ENCODE measurements at places on chromosomes 2 and 18.

GRCh38 chr18:2641638-2642037, 13.9 kb upstream of the SMCHD1 start:
- peak overlapping the region; percentile 27 for H3K4me3 ChIP-seq
- no peaks in the 10 kb centered on the region for H3K27me3 ChIP-seq
- H3K27ac ChIP-seq: peak overlapping the region; percentile 87
- peaks cover 44% of the 10 kb centered on the region for H3K4me1 ChIP-seq
- peaks cover 12% of the 10 kb centered on the region for H3K36me3 ChIP-seq

DNA sequence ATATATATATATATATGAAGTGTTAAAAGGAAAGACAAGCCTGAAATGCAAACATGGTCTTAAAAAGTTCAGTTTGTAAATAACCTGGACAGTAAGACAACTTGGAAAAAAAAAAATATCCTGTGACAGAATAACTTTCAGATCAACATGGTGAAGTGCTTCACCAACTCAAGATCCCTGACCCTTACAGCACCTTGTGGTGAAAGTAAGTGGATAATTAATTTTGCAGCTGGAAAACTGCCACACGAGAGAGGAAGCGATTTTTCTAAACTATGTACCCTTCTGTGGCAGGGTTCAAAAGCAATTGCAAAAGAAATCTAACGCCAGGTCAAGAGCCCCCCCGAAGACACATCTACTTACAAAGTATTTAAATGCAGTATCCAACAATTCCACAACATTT, 95.8 kb downstream of the PAX3 start:
- H3K36me3 ChIP-seq: no peaks in the 10 kb centered on the region
- H3K27ac ChIP-seq: no peak overlapping the region
- DNase-seq: no peak
- H3K4me3 ChIP-seq: no peak overlapping the region
- no peaks in the 10 kb centered on the region for H3K4me1 ChIP-seq

GRCh38 chr18:9359796-9360195, 25.2 kb downstream of the TWSG1 start:
- H3K4me1 ChIP-seq: no peaks in the 10 kb centered on the region
- H3K27me3 ChIP-seq: no peaks in the 10 kb centered on the region
- no peak overlapping the region for H3K27ac ChIP-seq
- H3K36me3 ChIP-seq: no peaks in the 10 kb centered on the region

DNA sequence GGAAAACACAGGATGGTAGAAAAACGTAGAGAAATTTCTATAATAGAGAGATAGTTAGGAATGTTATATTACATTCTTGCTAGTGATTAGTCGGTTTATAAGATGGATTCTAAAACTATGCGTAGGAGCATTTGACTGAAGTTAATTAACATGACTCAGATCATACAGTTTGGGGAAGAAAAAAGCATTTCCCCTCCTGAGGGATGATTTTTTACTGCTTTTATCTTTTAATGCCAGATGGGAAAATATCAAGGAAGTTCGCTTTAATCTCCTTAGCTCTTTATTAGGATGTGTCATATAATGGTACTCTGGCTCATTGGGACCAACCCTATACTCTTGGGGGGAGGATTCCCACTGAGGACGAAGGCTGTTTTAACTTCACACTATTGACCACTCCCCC, 502.1 kb downstream of the TGIF1 start:
- DNase-seq: no peak
- no peak overlapping the region for H3K4me3 ChIP-seq

- H3K27ac ChIP-seq: no peak overlapping the region
- DNase-seq: no peak
- H3K27me3 ChIP-seq: no peaks in the 10 kb centered on the region
- peaks cover 29% of the 10 kb centered on the region for H3K36me3 ChIP-seq
- H3K4me1 ChIP-seq: peaks cover 12% of the 10 kb centered on the region
- H3K4me3 ChIP-seq: no peak overlapping the region
Observed at GRCh38 chr2:157790780-157791179, 85.3 kb downstream of the ACVR1 start.

- H3K27me3 ChIP-seq: peaks cover 4% of the 10 kb centered on the region
- no peaks in the 10 kb centered on the region for H3K4me1 ChIP-seq
- H3K27ac ChIP-seq: no peak overlapping the region
- H3K4me3 ChIP-seq: no peak overlapping the region
- no peaks in the 10 kb centered on the region for H3K36me3 ChIP-seq
- no peak for DNase-seq
Observed at GRCh38 chr2:235467588-235467987, 26.3 kb upstream of the AGAP1 start.

DNA sequence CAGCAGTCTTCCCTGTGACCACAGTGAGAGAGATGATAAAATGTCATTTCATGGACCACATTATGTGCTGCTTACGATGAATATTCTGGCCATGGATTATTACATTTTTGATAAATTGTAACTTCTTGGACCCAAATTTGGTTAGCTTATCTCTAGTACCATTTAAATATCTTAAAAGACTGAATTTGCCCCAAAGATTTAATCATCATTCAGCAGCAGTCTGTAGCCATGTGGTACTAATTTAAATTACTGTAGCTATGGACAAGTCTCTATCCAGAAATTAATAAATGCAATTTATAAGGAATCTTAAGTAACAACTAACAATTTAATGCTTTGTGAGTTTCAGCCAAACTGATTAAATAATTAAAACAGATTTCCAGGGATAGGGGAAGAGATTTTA, 644.9 kb upstream of the FANCL start:
- H3K4me3 ChIP-seq: no peak overlapping the region
- no peaks in the 10 kb centered on the region for H3K27me3 ChIP-seq
- no peaks in the 10 kb centered on the region for H3K4me1 ChIP-seq
- no peak overlapping the region for H3K27ac ChIP-seq
- H3K36me3 ChIP-seq: no peaks in the 10 kb centered on the region

GRCh38 chr2:106516436-106516835, 29.3 kb downstream of the CD8B2 start:
- no peak for DNase-seq
- no peaks in the 10 kb centered on the region for H3K36me3 ChIP-seq
- peaks cover 8% of the 10 kb centered on the region for H3K4me1 ChIP-seq
- no peak overlapping the region for H3K27ac ChIP-seq
- no peak overlapping the region for H3K4me3 ChIP-seq
- peaks cover 1% of the 10 kb centered on the region for H3K27me3 ChIP-seq

- H3K27me3 ChIP-seq: peaks cover 4% of the 10 kb centered on the region
- H3K4me3 ChIP-seq: no peak overlapping the region
- H3K27ac ChIP-seq: no peak overlapping the region
- no peaks in the 10 kb centered on the region for H3K4me1 ChIP-seq
Observed at GRCh38 chr2:33131111-33131510, 184.4 kb downstream of the LTBP1 start.

- H3K4me1 ChIP-seq: peaks cover 8% of the 10 kb centered on the region
- no peak overlapping the region for H3K27ac ChIP-seq
- no peak overlapping the region for H3K4me3 ChIP-seq
- H3K36me3 ChIP-seq: peaks cover 23% of the 10 kb centered on the region
- DNase-seq: no peak
Observed at GRCh38 chr2:15365411-15365810, 195.7 kb downstream of the NBAS start.

Data from activated naive CD4-positive, alpha-beta T cell treated with anti-CD3 and anti-CD28 coated beads, Interleukin-2, amount 10 ng/mL, durations not matched to agents 7 days and 5 days (primary cell).